ENCODE measurements at places on chromosomes 7 and 10.

DNA sequence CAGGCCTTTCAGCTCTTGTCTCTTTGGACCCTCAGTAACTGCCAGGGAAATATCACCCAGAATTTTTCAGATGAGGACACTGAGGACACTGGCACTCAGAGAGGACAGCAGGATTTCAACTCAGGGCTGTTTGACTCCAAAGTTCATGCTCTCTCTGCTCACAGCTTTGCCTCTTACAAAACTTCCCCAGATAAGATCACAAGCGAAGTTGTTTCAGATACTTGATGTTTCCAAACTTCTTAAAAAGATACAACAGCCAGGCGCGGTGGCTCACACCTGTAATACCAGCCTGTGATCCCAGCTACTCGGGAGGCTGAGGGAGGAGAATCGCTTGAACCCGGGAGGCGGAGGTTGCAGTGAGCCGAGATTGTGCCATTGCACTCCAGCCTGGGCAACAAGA lies 32.4 kb upstream of the ZRANB1 start:
- DNase-seq, result no peak

GRCh38 chr7:27685209-27685608 lies 22.5 kb upstream of the HIBADH start:
- DNase-seq, result no peak

- no peak for DNase-seq
Observed at GRCh38 chr10:63664341-63664885, 143.2 kb downstream of the REEP3 start.

DNA sequence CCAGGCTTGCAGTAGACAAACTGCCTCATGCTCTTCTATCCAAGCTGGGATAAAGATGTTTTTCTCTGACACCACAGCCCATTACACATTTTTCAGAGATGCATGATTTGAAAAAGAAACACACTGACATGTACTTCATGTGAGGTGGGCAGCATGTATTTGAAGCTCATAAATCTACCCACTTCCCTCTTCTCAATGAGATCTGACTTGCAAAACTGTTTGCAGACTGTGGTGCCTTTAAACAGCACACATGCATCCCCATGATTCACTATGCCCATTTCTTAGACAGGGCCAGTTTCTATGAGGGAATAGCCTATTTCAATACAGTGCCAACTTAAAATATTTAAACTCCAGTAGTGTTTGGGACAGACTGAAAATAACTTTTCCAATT lies 109.8 kb downstream of the GLI3 start:
- no peak for DNase-seq

- DNase-seq, result no peak
Observed at GRCh38 chr10:129126982-129127381, 340.1 kb upstream of the MGMT start.
